Activated CD4-positive, alpha-beta T cell treated with anti-CD3 and anti-CD28 coated beads for 36 hours (primary cell): ENCODE measurements at places on chromosomes 4 and X. TPM values are rescaled to one million over a fixed set of nuclear protein-coding genes. Genes with fewer than 3 reads are reported as not detected.

- no peak for DNase-seq
These were observed 103.0 kb downstream of the ZNF518B start for GRCh38 chr4:10354225-10354624.

- DNase-seq: no peak
These were observed 109.3 kb downstream of the MAGEC2 start for GRCh38 chrX:142095651-142096245.

DNA sequence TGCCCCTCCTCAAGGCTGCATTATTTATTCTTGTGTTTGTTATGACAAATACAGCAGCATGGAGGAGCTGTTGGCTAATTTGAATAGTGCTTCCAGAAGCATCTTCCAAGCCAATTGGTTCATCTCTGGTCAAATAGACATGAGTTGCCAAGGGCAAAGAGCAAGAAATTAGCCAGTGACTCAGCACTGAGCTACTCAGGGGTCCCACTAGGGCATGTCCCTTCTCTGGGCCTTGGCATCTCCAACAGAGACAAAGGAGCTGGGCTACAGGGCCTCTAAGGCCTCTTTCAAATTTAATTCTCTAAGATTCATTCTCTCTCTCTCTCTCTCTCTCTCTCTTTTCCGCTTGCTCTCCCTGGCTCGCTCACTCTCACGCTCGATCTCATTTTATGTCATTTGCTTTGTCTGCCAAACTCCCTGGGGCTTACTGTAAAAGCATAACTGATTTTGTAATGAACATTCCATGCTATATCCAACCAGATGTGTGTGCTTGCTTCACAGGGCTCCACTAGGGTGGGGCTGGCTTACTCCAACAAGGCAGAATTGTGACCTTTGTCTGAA lies 86.7 kb upstream of the MAGEA4 start:
- DNase-seq: no peak

- no peak for DNase-seq
These were observed 998 bp upstream of the DUSP9 start for GRCh38 chrX:153645921-153646488.

DNA sequence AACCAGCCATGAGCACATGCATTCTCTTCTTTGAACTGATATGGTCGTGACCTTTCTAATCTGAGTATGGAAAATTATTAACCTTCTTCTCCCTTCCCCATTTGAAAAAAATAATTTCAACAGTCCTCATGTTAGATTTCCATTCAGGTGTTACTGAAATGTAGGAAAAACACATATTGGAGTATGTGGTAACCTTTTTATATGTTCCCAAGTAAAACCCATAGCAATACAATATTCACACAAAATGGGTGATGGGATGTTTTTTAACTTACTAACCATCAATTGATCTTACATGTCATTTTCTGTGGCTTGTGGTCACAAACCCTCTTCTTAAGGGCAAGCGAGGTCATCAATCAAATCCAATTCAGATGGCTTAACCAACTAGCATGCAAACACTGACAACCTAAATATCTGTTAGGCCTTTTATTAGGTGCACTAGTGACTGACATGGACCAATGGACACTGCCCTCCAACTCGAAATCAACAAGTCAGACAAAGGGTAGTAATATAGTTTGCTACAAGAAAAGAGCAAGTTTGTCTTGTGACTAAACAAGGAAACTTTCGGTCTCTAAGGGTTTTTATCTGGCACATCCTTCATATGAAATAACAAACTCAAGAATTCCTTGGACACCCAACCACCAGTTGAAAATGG lies 74.3 kb downstream of the CAMK2D start:
- DNase-seq: no peak

GRCh38 chrX:68432648-68433047 lies 647 bp downstream of the OPHN1 start:
- DNase-seq: no peak

- no peak for DNase-seq
These were observed 143.8 kb upstream of the PAQR3 start for GRCh38 chr4:79082997-79083396.

GRCh38 chr4:139555705-139556070 lies 331 bp downstream of the SETD7 start:
- DNase-seq: no peak

- no peak for DNase-seq
These were observed 138.7 kb downstream of the VSIG4 start for GRCh38 chrX:65900850-65901844.

DNA sequence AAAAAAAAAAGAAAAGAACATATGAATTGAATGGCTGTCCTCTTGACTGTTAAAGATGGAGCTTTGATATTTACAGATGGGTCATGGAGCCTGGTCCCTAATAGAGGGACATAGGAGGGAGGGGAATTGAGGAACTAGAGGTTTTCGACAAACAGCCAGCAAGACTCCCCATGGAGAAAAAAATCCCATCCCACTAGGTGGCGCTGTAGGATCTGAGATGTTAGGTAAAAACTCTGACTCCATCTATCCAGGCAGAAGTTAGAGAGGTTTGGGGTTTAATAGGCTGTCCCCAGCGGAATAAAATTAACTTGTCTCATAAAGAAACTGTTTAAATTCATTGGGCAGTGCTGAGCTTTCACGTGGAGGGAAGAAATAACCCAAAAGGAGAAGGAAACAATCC lies 45.9 kb downstream of the HMGB2 start:
- DNase-seq: peak; percentile 86

DNA sequence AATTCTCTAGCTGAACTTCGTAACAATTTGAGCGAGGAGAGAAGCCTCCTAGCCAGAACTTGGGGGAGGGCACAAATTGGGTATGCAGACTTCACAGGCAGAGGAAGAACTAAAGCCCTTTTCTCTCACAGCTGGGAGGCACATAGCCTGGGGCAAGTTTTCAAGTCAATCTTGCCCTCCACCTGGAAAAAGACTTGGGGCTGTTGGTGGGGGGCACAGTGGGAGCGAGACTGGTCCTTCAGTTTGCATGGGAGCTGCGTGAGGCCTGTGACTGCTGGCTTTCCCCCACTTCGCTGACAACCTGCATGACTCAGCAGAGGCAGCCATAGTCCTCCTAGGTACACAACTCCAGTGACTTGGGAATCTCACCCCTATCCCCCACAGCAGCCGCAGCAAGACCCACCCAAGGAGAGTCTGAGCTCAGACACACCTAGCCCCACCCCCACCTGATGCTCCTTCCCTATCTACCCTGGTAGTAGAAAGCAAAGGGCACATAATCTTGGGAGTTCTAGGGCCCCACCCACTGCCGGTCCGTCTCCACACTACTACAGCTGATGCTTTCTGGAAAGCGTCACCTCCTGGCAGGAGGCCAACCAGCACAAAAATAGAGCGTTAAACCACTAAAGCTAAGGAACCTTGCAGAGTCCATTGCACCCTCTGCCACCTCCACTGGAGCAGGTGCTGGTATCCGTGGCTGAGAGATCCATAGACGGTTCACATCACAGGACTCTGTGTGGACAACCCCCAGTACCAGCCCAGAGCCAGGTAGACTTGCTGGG lies 160.8 kb downstream of the CBLL2 start:
- no peak for DNase-seq

- DNase-seq: no peak
These were observed 838.4 kb upstream of the INTU start for GRCh38 chr4:126794363-126794762.

- DNase-seq: peak; percentile 80
These were observed 144.5 kb downstream of the SMIM20 start for GRCh38 chr4:26058537-26058936.

DNA sequence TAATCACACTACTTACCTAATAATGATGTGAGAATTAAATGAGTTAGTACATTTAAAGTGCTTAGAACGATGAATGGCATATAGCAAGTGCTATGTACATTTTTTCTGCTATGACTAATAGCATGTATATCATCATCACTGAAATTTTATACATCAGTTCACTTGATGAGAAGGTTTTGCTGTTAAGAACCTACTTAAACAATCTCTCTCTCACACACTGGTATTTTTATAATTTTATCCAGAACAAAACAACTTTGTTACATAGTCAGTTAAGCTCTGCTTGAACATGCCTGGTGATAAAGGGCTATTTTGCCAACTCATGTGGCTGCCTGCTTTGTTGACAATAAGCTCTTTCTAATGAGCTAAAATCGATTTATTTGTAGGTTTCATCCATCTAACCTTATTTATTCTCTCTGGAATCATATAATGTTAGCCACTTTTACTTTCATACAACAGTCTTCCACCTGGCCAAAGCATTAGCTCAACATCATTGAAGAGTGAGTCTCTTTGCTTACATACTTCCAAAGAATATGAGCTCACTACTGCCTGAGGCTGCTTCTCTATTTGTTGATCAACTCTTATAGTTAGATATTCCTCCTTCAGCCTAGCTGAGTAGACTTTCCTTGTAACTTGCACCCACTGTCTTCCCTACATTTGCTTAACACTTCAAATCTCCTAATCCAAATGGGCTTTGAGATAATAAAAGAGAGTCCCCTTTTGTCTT lies 372.7 kb upstream of the BOD1L1 start:
- DNase-seq: no peak

- no peak for DNase-seq
These were observed 22.0 kb downstream of the GPM6A start for GRCh38 chr4:175790083-175790482.

GRCh38 chr4:185381288-185382196 lies 14.2 kb downstream of the LRP2BP start:
- DNase-seq: no peak

DNA sequence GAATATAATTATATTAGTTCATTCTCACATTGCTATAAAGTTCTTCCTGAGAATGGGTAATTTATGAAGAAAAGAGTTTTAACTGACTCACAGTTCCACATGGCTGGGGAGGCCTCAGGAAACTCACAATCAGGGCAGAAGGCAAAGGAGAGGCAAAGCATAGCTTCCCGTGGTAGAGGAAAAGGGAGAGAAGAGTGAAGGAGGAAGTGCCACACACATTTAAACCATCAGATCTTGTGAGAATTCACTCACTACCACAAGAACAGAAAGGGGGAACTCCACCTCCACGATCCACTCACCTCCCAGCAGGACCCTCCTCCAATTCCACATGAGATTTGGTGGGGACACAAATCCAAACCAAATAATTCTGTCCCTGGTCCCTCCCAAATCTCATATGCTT lies 773.4 kb upstream of the INTU start:
- DNase-seq: no peak

DNA sequence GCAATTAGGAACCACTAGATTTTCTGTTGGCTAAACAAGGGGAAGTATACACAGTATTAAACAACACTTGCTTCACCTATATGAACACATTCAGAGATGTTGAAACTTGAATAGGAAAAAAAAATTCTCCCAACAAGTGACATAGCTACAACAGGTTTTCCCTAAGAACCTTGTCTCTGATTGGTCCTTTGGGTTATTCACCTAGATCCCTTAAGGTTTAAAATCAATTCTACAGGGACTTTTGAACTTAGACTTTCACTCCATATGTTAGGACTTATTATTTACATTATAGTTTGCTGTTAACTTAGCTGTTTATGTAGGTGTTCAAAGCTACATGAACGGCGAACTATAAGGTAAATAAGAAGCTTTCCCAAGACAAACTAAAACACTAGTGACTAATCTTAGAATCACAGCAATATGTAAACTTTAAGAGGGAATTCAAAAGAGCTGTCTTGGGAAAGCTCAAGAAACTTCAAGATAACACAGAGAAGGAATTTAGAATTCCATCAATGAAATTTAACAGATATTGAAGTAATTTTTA lies 72.2 kb upstream of the ZXDB start:
- no peak for DNase-seq

GRCh38 chr4:142700531-142700930 lies 145.6 kb downstream of the INPP4B start:
- DNase-seq: no peak

GRCh38 chr4:42843694-42844093 lies 48.8 kb upstream of the GRXCR1 start:
- DNase-seq: no peak

- DNase-seq: no peak
These were observed 10.5 kb upstream of the TBC1D19 start for GRCh38 chr4:26573389-26573794.

DNA sequence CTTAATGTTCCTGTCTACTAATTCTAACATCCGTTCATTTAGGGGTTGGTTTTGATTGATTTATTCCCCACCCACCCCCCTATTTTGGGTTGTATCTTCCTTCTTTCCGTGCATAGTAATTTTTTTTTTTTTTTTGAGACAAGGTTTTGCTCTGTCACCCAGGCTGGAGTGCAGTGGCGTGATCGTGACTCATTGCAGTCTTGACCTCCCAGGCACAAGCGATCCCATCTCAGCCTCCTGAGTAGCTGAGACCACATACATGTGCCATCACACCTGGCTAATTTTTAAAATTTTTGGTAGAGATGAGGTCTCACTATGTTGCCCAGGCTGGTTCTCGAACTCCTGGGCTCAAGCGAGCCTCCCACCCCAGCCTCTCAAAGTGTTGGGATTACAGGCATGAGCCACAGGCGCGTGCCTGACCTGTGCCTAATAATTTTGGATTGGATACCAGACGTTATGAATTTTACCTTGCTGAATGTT lies 79.9 kb downstream of the ZFX start:
- DNase-seq: no peak

DNA sequence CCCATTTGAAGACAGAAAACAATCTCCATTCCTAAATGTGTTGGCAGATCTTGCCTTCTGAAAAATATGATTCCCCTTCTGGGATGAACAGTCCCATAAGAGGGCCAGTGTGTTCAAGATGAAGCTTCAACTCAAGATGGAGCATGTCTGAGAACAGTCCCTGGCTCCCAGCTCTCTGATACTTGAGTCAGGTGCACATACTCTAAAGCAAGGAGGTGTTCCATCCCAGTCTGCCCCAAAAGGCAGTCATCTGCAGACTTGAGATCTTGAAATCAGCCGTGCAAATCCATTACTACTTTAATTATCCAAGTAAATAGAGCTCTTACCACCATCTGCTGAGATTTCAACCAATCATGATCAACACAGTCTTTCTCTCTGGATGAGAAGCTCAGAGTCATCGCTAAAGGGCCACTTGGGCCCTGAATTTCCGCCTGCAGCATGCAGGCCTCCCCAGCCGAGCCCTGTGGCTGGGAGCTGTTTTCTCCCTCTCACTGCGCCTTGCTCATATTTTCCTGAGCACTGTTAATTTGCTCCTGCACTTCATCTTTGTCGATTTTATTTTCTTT lies 22.2 kb downstream of the CCDC149 start:
- DNase-seq: no peak

KCNE5 gene
- total RNA-seq: 0.35 TPM

ADH1C gene
- not detected for total RNA-seq

PLP2 gene
- total RNA-seq: 174 TPM

CLNK gene
- not detected for total RNA-seq

VCX gene
- not detected for total RNA-seq

BEX2 gene
- total RNA-seq: 11.5 TPM

S100P gene
- total RNA-seq: 1.9 TPM

ADH1B gene
- not detected for total RNA-seq

CTAG1B gene
- total RNA-seq: not detected

COQ2 gene
- 18.2 TPM for total RNA-seq

TRPC3 gene
- total RNA-seq: 1.1 TPM

GPAT3 gene
- total RNA-seq: 1.6 TPM

FGG gene
- not detected for total RNA-seq
